ENCODE measurements at places on chromosomes 7 and 10.

GRCh38 chr7:148914208-148914777 is 30.2 kb upstream of the EZH2 start:
- DNase-seq, result no peak

DNA sequence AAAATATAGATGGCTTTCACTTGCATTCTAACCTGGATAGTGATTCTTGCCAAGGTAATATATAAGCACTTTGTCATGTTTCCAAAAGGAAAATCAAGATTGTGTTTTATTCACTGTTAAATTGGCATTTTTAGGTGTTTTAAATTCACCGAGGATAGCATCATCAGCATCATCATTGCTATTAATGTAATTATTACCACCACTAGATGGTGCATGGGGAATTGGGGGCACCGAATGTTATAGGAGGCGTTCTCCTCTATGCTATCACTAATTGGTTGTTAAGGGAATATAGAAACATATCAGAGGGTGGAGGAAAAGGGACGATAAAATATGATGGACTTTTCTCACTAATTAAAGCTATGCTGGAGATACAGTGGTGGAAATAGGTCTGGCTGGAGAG is 95.5 kb downstream of the CELF2 start:
- no peak for DNase-seq

GRCh38 chr7:139777133-139777891 is 486 bp downstream of the HIPK2 start:
- DNase-seq, result peak; percentile 67

DNA sequence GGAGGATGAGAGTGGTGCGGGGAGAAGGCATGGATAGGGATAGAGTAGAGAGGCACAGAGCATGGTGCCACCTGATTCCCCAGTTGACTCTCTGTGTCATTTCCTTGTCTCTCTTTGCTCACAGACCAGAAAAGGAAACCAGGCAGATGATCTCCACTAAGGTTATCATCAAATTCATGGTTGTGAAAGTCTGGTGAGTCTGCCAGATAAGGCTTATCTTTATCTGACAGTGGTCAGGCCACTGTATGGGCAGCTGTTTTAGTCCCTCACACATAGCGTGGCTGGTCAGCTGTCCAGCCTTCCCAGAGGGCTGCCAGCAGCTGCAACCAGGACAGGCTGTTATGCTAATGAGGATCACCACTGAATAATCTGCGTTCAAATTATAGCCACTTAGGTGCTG is 99.0 kb downstream of the ADRA2A start:
- DNase-seq, result no peak

- DNase-seq, result no peak
Observed at GRCh38 chr10:16686054-16686902, 130.9 kb downstream of the RSU1 start.

DNA sequence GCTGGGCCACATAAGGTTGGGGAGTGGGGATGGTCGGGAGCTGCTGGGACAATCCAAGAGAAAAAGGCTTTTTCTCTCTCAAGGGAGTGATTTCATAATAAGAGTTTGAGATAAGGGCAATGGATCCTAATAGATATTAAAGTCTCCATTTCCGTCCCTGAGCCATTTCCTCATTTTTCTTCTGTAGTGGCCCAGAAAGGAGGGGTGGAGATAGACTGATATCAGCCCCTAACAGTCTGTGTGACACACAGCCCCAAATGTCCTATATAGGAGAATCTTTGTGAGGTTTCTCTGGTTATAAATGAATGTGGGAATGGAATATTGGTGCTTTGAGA is 35.2 kb downstream of the PRSS2 start:
- DNase-seq, result no peak

GRCh38 chr10:78462726-78463228 is 429.1 kb downstream of the RPS24 start:
- no peak for DNase-seq

GRCh38 chr10:58048936-58049335 is 218.8 kb downstream of the IPMK start:
- DNase-seq, result no peak

- no peak for DNase-seq
Observed at GRCh38 chr7:69898189-69898588, 299.9 kb downstream of the AUTS2 start.

DNA sequence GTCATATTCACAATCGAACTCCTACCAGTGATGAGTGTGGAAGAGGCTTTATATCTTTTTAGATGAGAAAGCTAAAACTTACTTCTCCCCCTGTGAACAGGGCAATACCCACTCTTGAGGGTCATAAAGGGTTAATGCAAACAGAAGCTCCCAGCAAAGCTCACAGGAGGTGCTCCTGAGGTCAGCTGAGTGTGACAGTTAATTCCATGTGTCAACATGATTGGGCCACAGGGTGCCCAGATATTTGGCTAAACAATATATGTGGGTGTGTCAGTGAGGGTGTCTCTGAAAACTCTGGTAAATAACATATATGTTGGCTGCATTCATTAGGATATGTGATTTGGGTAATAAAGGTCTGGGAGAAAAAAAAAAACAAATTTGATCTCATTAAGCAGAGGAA is 86.0 kb downstream of the HIP1 start:
- no peak for DNase-seq

DNA sequence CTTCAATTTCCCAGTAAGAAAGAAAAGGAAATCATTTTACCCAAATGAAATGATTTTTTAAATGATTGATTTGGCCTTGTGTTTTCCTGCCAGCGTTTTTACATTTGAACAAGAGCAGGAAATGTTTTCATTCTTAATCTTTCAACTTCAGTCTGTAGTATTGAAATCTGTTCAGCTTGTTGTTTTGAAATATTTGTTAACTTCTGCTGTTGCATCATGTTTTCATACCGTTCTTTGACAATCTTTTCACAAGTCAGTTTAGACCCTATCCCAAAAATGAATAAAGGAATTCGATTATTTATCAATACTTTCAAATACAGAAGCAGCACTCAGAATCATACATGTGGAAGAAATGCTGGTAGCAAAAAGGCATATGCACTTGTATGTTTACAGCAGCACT is 8.1 kb downstream of the SFR1 start:
- no peak for DNase-seq

DNA sequence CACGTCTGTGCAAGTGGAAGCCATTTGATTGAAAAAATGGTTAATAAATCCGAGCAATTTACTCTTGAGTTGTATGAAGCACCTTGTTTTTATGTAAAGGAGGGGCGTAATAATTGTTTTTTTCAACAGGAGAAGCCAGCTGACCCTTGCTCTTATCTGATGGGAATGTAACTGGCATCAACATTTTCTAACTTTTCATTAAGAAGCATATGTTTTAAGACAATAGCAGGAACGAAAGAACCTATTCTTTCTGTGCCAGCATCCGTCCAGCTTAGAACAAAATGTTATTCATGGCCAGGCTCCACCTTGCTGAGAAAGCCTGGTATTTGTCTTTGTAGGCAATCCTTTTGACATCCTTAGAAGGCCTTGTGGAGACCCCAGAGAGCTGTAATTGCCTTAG is 22.2 kb upstream of the AFAP1L2 start:
- no peak for DNase-seq

GRCh38 chr7:12783421-12784095 is 96.1 kb downstream of the ARL4A start:
- DNase-seq, result no peak

- no peak for DNase-seq
Observed at GRCh38 chr10:130805635-130806030, 505.9 kb downstream of the TCERG1L start.

DNA sequence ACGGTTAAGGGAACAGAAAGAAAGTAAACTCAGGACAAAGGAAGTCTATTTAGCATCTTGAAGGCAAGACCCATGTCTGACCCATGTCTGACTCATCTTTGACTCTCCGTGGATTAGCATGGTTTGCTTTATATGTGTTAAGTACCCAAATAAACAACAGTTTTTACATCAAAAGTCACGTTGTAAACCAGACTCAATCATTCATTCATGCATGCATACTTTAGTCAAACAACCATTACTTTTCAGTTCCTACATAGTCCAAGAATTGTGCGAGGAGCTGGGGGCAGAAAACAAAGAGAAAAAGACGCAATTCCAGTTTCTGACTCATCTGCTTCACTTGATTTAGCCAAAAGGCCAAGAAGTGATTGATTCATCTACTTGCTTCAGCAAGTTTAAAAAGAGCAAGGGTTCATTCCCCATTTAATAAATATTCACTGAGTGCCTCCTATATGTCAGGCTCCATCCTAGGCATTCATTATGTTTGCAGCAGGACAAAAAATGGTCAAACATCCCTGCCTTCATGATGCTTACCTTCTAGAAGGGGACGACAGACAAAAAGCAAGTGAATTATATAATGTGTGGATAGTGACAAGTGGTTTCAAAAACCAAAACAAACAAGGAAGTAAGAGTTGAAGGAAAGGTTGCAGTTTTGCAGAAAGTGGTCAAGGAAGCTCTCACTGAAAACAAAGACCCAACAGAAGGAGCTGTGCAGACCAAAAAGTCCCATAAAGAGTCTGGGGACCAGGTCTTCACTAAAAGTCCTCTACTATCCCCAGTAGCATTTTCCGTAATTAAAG is 116.2 kb downstream of the FAM107B start:
- no peak for DNase-seq

GRCh38 chr10:3639546-3639945 is 145.5 kb downstream of the KLF6 start:
- no peak for DNase-seq

DNA sequence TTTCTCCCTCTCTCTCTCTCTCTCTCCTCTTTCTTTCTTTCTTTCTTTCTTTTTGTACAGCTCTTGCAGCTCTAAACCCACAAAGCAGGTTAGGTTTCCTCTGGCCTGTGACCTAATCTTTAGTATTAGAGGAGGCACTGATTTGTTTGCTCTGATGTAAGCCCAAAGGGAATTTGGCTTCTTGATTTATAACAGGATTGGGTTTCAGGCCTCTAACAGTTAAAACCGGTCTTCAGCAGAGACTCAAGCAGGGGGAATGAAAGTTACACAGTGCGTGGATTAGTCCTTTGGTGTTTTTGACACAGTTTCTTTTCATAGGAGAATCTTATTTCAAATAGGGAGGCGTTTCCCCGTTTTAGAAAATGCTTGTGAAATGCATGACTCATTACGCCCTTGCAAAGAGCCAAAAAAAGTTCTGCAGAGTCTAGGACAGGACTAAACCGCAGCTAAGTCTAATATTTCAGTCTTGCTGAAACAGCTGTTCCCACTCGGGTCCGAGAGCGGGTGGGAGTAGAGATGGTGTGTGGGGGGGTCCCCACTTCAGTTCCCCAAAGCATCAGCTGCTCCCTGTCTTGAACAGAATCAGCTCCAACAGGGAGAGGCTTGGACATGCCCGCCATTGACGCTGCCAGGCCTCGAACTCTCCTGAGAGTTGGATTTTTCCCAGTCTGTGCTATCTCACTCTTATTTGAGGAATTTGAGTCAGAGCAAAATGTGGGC is 296.5 kb upstream of the PITRM1 start:
- DNase-seq, result peak; percentile 73

DNA sequence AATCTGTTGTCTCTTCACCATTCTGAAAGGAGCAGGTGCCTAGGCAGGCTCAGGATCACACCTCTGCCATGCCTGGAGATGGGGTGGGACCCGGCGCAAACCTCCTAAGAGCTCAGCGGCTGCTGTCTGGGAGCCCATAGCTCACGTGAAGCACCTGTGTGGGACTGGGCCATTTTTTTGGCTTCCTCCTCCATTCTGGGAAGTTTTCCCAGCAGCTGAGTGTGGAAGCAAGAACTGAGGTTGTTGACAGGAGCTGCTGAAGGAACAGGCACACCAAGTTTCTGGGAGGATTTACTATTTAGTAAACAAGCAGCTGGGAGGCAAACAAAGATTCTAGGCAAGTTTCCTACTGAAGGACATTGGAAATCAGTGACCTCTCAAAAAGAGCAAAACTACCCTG is 77.3 kb downstream of the FAM13C start:
- DNase-seq, result no peak
